Upper lobe of right lung (tissue), 1 donor: ENCODE measurements at places on chromosomes 1 and 21.

DNA sequence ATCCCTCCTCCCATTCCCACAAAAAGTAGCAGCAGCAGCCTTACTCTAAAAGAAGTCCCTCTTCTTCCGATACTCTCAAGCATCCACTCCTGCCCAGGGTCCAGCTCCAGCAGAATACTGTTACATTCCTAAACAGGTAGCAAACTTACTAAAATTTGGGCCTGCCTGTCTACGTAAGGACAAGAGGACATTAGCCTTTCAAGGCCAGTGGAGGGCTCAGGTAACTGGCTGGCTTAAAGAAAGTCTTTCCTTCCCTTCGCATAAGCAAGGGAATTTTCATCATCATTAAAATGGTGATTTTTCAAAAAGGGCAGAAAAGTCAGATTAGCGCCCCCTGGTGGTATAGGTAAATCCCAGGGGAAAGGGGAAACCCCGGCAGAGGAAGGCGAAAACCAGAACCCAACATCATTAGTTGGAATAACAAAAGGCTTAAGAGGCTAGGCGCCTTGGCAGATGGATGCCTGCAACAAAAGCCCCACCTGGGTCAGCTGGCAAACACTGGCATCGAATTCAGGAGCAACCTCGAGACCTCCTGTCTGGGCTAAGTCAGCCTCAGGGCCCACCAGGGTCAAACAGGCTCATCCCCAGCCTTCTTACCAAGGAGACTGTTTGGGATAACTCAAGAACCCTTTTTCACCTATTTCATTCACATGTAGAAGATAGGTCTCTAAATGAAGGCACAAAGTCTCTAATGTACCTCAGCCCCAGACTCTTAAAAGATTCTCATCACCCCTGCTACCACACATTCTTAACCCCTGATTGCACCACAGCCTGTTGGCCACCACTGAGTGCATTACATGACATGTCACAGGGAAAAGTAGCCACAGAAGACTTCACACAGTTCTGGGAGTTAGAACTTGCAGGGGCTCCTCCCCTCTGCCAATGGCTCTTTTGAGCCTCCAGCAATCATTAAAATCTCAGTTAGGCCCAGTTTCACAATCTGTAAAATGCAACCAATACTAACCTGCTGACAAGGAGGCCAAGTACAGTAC, 36.7 kb downstream of the ERI3 start:
- no peak for DNase-seq

DNA sequence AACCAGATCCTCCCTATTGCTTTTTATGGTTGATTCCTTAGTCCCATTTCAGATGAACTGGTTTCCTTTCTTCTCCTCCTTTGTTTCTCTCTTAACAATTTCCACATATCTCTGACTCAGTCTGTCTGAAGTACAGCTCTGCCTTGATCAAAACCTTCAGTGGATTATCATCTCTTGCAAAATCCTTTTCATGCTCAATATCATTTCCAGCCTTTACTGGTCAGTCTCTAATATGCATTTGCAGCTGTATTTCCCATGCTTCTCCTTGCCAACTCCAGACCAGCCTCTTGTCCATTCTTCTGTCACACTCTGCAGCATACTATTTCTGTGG, 72.2 kb downstream of the SNX7 start:
- DNase-seq = no peak

DNA sequence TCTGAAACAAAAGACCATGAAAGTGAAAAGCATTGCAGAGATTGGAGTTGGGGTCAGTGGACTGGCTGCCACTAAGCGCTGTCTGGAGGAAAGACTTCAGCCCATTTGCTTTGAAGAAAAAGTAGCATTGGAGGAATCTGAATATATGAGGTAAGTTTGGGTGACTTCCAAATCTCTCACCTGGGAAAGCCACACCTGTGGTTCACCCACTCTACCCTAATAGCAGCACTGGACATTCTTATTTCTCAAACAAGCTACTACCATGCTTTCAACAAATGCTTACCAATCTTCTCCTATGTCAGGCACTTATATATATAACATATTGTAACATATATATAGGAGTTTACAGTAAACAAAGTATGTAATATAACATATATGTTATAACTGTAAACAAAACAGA, 76.0 kb upstream of the POGK start:
- no peak for DNase-seq

DNA sequence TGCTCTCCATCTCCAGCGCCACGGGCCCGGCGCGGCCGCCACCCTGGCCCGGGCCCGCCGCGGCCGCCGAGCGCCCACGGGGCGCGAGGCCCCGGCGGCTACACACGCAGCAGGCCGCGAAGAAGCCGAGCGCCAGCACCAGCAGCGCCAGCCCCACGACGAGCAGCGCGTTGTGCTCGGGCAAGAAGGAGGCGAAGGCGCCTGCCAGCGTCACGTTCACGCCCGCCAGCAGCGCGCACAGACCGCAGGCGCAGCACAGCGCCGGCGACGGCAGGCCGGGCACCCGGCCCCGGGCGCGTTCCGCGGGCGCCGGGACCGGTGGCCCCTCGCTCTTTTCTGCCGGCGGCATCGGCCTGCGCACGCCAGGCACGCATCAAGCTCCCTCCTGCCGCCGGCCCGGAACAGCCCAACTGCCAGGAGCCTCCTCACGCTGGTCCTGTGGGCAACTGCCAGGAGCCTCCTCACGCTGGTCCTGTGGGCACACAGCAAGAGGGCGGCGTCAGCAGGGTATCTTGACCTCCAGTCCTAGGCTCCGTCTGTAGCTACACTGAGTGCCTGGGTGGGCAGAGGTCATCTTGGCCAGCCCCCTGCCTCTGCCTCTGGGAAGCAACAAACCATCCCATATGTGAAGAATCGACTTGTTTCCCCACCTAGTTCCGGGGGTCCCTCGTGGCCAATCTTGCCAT, 18.1 kb downstream of the KNCN start:
- peak; percentile 75 for DNase-seq

GRCh38 chr1:8139383-8139782, 113.3 kb upstream of the ERRFI1 start:
- DNase-seq = no peak

DNA sequence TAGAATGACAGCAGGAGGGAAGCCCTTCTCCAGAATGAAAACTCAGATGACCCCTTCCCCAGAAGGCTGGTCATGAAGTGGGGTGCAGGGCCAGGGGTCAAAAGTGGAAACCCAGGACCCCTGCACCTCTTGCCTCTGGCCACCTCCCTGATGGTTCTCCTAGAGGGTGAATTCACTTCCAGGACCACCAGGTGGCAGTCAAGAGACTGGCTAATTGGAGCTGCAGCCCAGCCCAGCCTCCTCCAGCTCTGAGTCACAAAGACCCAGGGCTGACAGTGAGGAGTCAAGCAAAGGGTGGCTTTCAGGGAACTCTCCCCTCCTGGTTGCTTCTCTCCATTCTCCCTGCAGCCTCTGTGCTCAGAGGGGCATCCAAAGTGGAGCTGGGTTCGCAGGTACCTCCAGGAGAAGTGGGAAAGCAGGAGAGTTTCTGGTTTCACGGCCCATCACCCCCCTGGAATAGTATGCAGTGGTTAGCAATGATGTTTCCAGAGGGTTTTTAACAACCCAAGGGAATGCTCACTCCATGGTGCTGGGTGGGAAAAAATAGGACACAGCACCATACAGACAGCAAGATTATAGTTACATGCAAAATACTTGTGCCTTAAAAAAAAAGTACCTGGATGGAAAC, 6.1 kb upstream of the EPHB2 start:
- peak; percentile 83 for DNase-seq

DNA sequence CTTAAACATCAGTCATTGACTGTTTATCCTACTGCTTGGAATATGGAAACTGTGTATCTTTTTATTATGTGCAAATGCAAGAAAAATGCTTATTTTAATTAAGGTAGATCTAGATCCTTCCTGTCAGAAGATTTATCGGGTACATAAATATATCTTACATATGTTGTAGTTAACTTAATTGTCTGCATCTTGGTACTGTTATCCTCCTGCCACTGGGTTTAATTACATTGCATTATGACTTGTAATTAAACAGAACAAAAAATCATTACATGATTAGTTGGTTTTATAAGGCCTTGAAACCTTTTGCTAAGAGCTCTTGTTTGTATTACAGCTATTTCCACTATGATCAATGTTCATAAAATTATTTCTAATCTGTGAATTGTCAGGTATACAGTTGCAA, 211.2 kb downstream of the PTGER3 start:
- DNase-seq = no peak

- DNase-seq = no peak
These were observed 131.9 kb upstream of the KCNJ6 start for GRCh38 chr21:38048167-38048566.

DNA sequence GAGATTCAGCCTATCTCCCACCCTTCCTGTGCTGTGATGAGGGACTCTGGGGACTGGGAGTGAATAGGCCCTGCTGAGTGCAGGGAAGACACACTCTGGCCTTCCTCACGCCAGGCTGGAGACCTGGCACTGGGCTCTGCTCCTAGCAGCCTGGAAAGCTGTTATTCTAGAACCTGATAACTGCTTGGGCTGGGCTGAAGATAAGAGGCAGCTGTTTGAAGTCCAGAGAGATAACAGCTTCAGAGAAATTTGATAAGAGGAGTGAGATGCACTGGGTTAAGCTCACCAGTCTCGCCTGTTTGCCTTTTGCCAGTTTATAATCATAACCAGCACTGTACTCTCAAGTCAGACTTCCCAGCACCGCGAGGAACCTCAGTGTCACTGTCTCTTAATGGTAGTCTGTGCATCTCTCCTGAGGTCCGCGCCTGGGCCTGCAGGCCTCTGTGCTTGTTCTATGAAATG, 46.6 kb upstream of the GPR37L1 start:
- DNase-seq = no peak
